Chondrocyte (in vitro differentiated cells): ENCODE measurements at places on chromosomes 7 and 10. TPM values are rescaled to one million over a fixed set of nuclear protein-coding genes. Genes with fewer than 3 reads are reported as not detected.

The AKR1C3 gene
- total RNA-seq: 0.46 to 0.54 TPM (median 0.50 TPM) in 3 replicates

The KIFBP gene
- 40.0 to 43.3 TPM (median 43.2 TPM) in 3 replicates for total RNA-seq

The NKX1-2 gene
- not detected in 3 replicates for total RNA-seq

The PRSS1 gene
- not detected in 3 replicates for total RNA-seq

GRCh38 chr10:94292434-94293090, 70.2 kb downstream of the NOC3L start:
- no peaks in the 10 kb centered on the region for H3K27me3 ChIP-seq
- H3K27ac ChIP-seq: peak overlapping the region; percentile 28
- H3K4me3 ChIP-seq: no peak overlapping the region
- H3K36me3 ChIP-seq: peaks cover 5% of the 10 kb centered on the region
- no peak for DNase-seq

- no peaks in the 10 kb centered on the region for H3K4me1 ChIP-seq
- no peak overlapping the region for H3K4me3 ChIP-seq
- no peak overlapping the region for H3K27ac ChIP-seq
- H3K27me3 ChIP-seq: no peaks in the 10 kb centered on the region
- DNase-seq: no peak
These were observed 46.3 kb downstream of the PHYHIPL start for GRCh38 chr10:59222788-59223187.

DNA sequence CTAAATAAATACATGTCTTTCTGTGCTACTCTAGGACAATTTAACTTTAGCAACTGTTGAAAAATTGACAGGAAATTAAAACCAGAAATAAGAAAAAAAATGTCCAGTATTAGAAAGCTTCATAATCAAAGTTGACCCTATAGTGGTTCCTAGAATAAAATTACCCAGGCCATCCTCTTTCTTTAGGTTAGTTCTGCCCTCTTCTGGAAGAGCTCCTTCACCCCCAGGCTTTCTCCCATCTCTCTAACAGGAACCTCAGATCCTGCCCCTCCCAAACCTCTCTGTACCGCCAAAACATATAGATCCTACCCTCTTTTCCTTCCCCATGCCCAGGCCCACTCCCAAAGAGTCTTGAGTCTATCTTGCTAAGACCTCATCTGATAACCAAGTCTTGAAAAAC, 159.4 kb upstream of the CDK1 start:
- DNase-seq: no peak
- no peaks in the 10 kb centered on the region for H3K4me1 ChIP-seq
- H3K27ac ChIP-seq: no peak overlapping the region
- peaks cover 28% of the 10 kb centered on the region for H3K27me3 ChIP-seq
- H3K36me3 ChIP-seq: no peaks in the 10 kb centered on the region

GRCh38 chr7:23343806-23344475, 44.8 kb downstream of the MALSU1 start:
- DNase-seq: no peak
- H3K27me3 ChIP-seq: no peaks in the 10 kb centered on the region
- no peak overlapping the region for H3K4me3 ChIP-seq

- H3K4me3 ChIP-seq: no peak overlapping the region
- H3K4me1 ChIP-seq: peaks cover 5% of the 10 kb centered on the region
- peaks cover 5% of the 10 kb centered on the region for H3K27me3 ChIP-seq
- no peak overlapping the region for H3K27ac ChIP-seq
- no peak for DNase-seq
- peaks cover 12% of the 10 kb centered on the region for H3K36me3 ChIP-seq
These were observed 1.5 kb downstream of the FAM241B start for GRCh38 chr10:69631566-69631965.

- H3K36me3 ChIP-seq: no peaks in the 10 kb centered on the region
- no peak for DNase-seq
- no peaks in the 10 kb centered on the region for H3K27me3 ChIP-seq
- peak overlapping the region; percentile 54 for H3K27ac ChIP-seq
These were observed 217.6 kb upstream of the TCF7L2 start for GRCh38 chr10:112732277-112732921.

- H3K4me1 ChIP-seq: no peaks in the 10 kb centered on the region
- peaks cover 34% of the 10 kb centered on the region for H3K27me3 ChIP-seq
- no peak overlapping the region for H3K27ac ChIP-seq
- DNase-seq: no peak
- peaks cover 1% of the 10 kb centered on the region for H3K36me3 ChIP-seq
These were observed 166.8 kb upstream of the PFKP start for GRCh38 chr10:2900530-2900929.

DNA sequence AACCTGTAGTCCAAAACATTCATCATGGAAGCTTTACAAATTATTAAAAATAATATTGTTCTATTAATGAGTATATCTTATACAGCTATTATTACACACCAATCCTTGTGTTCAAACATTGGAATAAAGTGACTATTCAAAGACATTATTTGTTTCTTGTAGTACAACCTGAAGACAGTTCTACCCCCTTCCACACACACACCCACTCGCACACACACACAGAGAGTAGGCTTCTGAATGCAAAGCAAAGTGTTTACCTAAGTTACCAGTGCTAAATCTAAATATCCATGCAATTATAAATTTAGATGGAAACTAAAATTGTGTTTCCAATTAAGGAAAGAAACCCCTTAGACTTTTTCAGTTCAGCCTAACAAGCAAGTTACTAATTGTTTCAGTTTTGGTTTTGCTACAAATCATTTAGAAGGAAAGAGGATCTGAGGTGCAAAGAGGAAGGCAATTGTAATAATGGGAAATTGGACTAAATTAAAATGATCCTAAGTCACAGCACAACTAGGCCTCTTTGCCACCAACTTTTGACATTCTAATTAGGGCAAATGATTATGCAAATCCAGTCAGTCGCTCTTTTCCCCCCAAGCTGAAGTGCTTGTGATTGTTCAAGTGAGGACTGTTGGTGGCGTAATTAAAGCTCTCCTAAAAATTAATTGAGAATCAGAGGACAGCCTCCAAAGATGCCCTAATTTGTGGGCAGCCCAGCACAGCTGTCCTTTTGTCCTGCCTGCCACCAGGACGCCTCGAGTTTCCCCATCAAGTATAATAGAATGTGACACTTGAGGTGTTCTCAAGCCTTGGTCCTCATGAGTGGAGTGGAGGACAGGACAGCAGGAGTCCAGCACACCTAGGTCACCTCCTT, 19.9 kb upstream of the ATOH7 start:
- H3K27me3 ChIP-seq: peaks cover 17% of the 10 kb centered on the region
- H3K4me1 ChIP-seq: no peaks in the 10 kb centered on the region

DNA sequence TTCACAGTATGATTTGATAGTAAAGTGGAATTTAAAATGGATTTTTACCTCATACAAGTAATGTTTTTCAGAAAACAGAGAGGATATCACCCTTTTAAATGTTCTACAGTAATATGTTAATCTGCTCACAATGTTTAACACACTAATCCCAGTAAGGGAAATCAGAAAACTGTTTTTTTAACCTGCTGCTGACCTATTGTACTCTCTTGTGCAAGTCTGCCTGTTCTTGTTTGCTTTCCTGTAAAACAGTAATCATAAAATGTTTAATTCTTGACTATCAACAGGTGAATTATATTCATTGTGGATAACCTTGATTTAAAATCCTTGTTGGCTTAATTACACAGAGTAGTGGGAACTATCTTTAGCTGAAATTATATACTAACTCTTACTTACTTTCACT, 126.4 kb downstream of the GNAT3 start:
- no peak for DNase-seq
- H3K4me3 ChIP-seq: no peak overlapping the region
- no peaks in the 10 kb centered on the region for H3K27me3 ChIP-seq
- peak overlapping the region; percentile 45 for H3K27ac ChIP-seq

- no peak for DNase-seq
- H3K36me3 ChIP-seq: no peaks in the 10 kb centered on the region
- no peaks in the 10 kb centered on the region for H3K27me3 ChIP-seq
These were observed 212.6 kb downstream of the WDR11 start for GRCh38 chr10:121063744-121064143.

- no peaks in the 10 kb centered on the region for H3K27me3 ChIP-seq
- peaks cover 12% of the 10 kb centered on the region for H3K36me3 ChIP-seq
- H3K4me1 ChIP-seq: peaks cover 24% of the 10 kb centered on the region
- DNase-seq: no peak
- no peak overlapping the region for H3K27ac ChIP-seq
These were observed 52.3 kb downstream of the CCDC3 start for GRCh38 chr10:12949248-12949647.

DNA sequence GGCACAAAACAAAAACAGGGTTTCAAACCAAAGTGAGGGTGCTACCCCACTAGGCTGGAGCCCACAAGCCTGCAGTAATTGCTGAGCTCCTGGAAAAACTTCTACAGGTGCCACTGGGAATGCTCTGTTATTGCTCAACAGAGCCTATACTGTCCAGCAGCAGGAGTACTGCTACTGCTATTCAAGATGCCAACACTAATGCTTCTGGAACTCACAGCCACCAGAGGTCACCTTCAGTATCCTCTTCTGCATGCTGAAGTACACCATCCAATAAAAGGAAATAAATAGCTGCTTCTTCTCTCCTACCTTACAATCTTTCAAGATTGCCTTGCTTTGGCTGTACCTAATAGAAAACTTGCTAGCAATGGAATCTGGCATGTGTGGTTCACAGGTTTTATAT, 222.0 kb downstream of the LRRN3 start:
- H3K27ac ChIP-seq: no peak overlapping the region
- no peaks in the 10 kb centered on the region for H3K36me3 ChIP-seq
- no peak overlapping the region for H3K4me3 ChIP-seq
- no peaks in the 10 kb centered on the region for H3K4me1 ChIP-seq

DNA sequence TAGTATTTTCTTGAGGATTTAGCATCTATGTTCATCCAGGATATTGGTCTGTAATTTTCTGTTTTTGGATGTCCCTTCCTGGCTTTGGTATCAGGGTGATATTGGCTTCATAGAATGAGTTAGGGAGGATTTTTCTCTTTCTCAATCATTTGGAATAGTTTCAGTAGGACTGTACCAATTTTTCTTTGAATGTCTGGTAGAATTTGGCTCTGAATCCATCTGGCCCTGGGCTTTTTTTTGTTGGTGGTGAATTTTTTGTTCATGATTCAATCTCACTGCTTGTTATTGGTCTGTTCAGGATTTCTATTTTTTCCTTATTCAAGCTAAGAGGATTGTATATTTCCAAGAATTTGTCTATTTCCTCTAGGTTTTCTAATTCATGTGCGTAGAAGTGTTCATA, 192.7 kb downstream of the KIF20B start:
- no peaks in the 10 kb centered on the region for H3K4me1 ChIP-seq
- H3K36me3 ChIP-seq: no peaks in the 10 kb centered on the region
- H3K4me3 ChIP-seq: no peak overlapping the region
- H3K27me3 ChIP-seq: peaks cover 28% of the 10 kb centered on the region
- no peak for DNase-seq
- H3K27ac ChIP-seq: no peak overlapping the region

- no peak overlapping the region for H3K4me3 ChIP-seq
- peaks cover 12% of the 10 kb centered on the region for H3K4me1 ChIP-seq
- H3K36me3 ChIP-seq: no peaks in the 10 kb centered on the region
- no peaks in the 10 kb centered on the region for H3K27me3 ChIP-seq
- DNase-seq: no peak
These were observed 63.7 kb downstream of the TACC2 start for GRCh38 chr10:122052701-122053100.

DNA sequence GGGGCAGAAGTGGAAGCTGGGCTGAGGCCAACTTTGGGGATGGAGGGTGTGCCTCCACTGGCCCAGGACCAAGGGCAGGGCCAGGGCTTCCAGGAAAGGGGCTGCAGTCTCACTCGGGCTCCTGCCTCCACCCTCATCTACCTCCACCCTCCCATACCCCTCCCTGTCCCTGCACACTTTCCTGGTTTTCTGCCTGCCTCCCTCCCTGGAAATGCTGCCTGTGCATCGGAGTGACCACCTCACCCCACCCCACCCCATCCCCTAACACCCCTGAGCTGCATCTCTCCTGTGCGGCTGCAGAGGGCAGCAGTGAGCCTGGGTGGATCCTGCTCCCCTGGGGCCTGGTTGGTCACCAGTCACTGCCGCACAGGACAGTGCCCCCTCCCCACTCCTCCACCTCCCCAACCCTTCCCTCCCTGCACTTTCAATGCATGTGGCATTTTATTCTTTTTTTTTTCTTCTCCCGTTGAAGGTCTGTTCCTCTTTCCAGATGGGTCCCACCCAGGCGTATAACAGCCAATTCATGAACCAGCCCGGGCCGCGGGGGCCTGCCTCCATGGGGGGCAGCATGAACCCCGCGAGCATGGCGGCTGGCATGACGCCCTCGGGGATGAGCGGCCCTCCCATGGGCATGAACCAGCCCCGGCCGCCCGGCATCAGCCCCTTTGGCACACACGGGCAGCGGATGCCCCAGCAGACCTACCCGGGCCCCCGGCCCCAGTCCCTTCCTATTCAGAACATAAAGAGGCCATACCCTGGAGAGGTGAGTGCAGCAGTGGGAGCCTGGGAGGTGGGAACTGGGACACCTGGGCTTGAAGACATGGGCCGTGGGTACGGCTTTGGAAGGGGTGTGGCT, 54.1 kb upstream of the PPIF start:
- H3K36me3 ChIP-seq: peaks cover 24% of the 10 kb centered on the region
- no peaks in the 10 kb centered on the region for H3K27me3 ChIP-seq
- peaks cover 9% of the 10 kb centered on the region for H3K4me1 ChIP-seq
- peak overlapping the region; percentile 17 for H3K27ac ChIP-seq

- DNase-seq: no peak
- no peak overlapping the region for H3K4me3 ChIP-seq
- H3K27ac ChIP-seq: no peak overlapping the region
- peaks cover 13% of the 10 kb centered on the region for H3K4me1 ChIP-seq
- no peaks in the 10 kb centered on the region for H3K36me3 ChIP-seq
These were observed 57.4 kb downstream of the LAMB4 start for GRCh38 chr7:108072739-108073138.

DNA sequence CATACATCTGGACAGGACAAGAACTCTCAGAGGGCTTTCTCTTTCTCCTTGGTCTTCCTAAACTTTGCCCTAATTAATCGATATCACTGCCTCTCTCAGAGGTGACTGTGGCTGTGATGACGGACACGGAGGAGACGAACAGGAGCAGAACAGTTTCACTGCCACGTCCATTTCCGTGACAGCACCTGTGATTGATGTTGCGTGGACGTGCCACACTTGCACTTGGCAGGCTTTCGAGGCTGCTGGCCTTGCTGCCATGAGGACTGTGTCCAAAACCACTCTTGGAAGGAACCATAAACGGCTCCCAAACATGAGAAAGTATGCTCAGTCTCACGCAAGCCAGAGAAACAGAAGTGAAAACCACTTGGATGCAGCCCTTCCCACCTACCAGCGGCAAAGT, 308.1 kb downstream of the DNAJB6 start:
- H3K36me3 ChIP-seq: peaks cover under 1% of the 10 kb centered on the region
- no peak overlapping the region for H3K27ac ChIP-seq
- no peaks in the 10 kb centered on the region for H3K27me3 ChIP-seq
- DNase-seq: no peak
- no peaks in the 10 kb centered on the region for H3K4me1 ChIP-seq
